ENCODE measurements at places on chromosomes 16 and 17. TPM values are rescaled to one million over a fixed set of nuclear protein-coding genes. Genes with fewer than 3 reads are reported as not detected.
A peak's percentile ranks its signal among the peaks of the same experiment; 100 is the strongest.

GRCh38 chr17:66957951-66958579, 6.4 kb upstream of the CACNG4 start:
- no peak for DNase-seq

DNA sequence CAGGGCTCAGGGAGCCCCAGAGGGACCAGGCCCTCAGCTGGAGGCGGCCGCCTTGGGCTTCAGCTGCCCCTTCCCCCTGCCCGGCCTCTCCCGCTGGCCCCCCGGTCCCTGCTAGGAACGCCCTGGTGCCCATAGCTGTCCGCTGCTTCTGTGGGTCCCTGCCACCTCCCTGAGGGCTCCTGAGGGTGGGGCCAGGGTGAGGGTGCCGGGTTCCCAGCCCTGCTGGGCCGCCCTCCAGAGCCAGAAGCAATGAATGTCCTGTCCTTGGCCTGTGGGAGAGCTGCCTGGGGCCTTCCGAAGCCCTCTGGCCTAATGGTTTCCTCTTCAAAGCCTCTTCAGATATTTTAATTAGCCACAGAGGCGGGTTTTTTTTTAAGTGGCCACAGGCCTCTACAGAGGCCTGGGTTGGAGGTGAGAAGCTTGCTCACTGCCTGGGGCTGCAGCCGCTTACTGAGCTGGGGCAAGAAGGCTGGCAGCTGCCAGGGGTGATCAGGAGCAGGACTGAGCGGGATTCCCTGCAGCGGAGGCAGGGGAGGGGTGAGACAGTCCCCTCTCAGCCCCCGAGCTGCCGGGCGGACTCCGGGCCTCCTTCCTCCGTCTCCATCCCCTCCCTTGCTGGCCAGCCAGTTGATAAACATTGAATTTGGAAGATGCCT, 9.9 kb downstream of the CENPX start:
- peak; percentile 63 for DNase-seq

GRCh38 chr17:79078476-79079190, 4.0 kb downstream of the ENGASE start:
- DNase-seq = peak; percentile 40

GRCh38 chr17:34998205-34998604, 17.9 kb downstream of the LIG3 start:
- peak; percentile 84 for DNase-seq

DNA sequence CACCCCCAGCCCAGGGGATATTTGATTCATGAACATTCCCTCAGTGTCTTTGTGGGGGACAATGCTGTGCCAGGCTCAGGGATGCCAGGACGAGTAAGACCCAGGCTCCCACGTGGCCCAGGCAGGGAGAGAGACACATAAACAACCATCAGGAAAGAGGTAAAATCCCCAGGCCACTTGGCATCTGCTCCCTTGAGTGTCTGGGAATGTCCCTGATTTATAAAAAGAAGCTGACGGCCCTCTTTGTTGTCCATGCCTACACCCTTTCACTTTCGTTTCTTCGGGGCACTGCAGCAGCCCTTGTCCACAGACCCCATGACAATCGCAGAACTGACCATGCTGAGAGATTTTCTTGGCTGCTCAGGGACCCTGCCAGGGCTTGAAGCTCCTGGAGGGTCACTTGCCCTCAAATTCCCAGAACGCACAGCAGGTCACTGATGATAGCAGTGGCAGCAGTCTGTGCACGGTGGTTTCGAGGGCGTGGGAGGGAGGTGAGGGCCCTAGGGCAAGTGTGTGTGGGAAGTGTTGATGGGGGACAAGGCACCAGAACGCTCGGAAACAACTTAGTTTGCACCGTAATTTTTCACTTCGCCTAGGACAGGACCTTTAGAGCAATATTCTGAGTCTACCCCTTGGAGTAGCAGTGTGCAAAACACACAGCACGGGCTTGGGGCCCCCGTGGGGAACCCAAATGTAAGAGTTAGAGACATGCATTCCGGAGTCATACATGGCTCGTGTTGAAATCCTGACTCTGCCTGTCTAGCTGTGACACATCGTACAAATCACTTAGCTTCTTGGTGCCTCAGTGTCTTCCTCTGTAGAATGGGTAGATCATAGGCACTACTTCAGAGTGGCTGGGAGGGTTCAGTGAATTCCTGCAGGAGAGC, 4.7 kb downstream of the NOD2 start:
- no peak for DNase-seq

Gene SMG1
- 39.3 TPM for total RNA-seq

Gene RNF222
- not detected for total RNA-seq
